Peyer's patch (tissue), 4 donors: ENCODE measurements at places on chromosomes 7 and 10.

DNA sequence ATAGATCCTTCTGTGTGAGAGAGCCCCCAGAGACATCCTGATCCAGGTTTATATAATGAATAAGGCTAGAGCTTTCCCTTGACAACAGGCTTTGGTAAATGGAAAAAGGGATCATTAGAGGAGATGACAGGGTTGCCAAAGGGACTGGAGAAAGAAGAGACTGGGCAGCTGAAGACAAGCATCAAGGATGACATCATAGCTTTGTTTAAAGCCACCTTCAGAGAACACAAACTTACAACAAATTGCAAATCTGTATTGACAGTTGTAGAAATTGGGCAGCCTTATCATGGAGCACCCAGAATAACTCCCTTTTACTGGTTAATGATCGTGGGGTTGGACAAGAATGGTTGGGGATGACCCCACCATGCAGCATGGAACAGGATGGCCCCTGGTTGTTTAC lies 3.7 kb upstream of the PLPP4 start:
- no peak for DNase-seq

DNA sequence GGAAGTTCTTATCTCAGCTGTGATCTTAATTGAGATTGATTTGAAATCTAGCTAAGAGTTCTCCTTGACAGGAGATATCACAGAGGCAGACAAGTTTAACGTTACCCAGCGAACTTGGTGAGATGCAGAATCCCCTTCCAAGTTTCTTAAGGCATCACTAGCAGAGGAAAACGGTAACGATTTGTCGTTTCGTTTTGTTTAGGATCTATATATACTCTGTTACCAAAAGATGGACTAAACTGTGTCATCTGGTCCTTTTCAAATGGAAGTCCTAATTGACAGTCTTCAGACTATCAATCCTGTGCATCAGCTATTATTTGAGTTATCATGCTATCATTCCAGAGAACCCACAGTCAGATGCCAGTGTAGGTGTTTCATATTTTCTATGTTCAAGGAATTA lies 316.7 kb upstream of the SORCS1 start:
- DNase-seq, result no peak

DNA sequence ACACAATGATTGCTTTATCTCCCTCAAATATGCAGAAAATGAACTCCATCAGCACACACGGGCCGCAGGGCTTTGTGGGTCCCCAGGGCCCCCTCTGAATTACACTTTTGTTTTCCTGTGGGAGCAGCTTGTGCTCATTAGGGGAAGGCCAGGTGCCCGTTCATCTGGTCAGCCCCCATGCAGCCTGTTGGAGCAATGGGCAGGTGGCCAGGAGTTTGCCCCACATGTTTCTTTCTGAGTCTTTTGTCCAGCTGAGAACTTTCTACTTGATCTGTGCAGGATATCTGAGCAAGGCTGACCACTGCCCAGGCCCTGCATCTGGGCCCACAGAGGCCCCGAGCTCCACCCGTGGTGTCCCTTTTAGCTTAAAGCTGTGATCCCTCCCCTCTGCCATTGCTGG lies 105.3 kb upstream of the FAM20C start:
- no peak for DNase-seq

DNA sequence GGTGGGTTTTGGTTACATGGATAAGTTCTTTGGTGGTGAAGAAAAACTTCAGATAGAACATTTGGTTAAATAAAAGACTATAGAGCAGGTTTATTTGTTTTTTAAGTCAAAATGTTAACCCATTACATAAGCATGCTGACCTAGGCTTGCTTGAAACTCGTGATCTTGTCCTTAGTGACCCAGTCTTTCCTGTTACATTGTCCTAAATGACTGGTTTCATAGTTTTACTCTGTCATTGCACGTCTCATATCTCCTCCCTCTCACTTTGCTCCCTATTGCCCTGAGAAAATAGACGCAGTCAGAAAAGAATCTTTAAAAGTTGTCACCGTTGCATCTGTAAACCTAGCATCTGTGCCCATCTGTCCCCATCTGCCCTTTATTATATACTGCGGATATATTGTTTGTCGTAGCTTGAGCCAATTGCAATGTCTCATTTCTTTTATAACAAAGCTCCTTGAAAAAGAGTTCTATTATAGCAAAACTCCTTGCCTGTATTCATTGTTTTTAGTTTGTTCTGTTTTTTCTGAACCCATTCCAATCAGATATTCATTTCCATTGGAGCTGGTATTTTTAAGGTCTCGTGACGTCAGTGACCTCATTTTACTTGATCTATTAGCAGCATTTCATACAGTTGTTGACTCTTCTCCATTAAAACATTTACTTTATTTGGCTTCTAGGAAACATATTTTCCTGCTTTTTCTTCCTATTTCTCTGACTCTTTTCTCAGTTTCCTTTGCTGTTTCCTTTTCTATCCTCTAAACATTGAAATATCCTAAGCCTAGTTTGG lies 57.3 kb downstream of the HELLS start:
- DNase-seq, result no peak

- no peak for DNase-seq
Measured at GRCh38 chr7:30175180-30175579, 40.4 kb downstream of the MTURN start.
